ENCODE measurements at places on chromosomes 16 and 17.

- DNase-seq = peak; percentile 42
Observed at GRCh38 chr17:68512960-68513474, 787 bp downstream of the PRKAR1A start.

DNA sequence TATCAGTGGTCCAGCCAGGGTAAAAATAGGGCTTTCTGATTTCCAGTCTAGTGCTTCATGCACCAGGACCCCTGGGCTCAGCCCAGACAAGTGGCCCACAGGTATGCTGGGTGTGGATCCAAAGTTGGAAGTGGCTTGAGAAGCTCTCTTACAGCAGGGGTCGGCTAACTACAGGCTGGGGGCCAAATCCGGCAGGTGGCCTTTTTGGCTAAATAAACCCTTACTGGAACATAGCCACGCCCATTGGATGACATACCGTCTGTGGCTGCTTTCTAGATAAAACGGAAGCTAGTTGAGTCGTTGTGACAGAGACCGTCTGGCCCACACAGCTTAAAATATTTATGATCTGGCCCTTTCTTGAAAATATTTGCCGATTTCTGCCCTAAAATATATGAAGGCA, 119.0 kb upstream of the CDC42EP4 start:
- DNase-seq = peak; percentile 6

DNA sequence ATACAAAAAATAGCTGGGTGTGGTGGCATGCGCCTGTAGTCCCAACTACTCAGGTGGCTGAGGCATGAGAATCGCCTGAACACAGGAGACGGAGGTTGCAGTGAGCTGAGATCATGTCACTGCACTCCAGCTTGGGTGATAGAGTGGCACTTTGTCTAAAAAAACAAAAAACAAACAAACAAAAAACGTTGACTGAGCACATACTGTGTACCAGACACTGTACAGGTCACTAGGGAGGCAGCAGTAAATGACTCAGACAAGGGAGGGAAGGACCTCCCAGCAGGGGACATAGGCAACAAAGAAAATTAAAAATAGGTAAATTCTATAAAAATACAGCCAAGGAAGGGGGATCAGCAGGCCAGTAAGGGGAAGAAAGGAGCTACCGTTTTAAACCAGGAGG, 64.3 kb downstream of the SOCS1 start:
- DNase-seq = no peak

DNA sequence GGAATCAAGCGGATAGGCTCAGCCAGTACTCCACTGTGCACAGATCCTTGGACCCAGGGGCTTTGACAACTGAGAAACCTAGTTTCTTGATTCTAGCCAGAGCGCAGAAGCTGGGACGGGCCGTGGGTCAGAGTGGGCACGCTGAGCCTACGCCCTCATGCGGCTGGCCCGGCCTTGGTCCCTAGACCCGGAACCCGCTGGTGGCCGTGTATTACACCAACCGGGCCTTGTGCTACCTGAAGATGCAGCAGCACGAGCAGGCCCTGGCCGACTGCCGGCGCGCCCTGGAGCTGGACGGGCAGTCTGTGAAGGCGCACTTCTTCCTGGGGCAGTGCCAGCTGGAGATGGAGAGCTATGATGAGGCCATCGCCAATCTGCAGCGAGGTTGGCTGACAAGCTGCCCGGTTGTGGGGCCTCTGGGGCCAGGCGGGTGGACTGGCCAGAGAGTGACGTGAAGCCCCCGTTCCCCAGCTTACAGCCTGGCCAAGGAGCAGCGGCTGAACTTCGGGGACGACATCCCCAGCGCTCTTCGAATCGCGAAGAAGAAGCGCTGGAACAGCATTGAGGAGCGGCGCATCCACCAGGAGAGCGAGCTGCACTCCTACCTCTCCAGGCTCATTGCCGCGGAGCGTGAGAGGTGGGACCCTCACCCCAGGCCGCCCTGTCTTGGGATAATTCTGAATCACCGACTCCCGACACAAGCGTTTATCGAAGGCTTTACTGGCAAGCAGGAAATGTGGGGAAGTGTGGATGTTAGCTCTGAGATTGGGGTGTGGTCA, 946 bp downstream of the STUB1 start:
- DNase-seq = no peak
